ENCODE measurements at places on chromosomes 13 and 19.

DNA sequence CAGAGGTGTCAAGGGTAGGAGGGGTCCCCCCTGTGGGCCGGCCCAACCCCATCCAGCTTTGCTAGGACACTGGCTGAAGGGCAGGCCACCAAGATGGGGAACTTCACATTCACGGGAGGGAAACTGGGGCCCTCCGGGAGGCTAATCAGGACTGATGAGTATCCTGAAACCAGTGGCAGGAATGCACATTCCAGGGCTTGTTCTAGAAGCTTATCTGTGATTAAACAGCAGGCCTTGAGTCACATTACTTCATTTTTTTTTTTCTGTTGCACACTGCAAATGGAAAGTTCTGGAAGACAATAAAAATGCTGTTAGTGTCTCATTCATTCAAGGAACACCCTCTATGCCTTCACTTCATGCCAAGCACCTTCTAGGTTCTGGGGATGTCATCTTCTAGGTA lies 15.5 kb upstream of the SIGLEC11 start:
- DNase-seq: no peak

GRCh38 chr19:46499692-46500091 lies 4.0 kb upstream of the PNMA8B start:
- no peak for DNase-seq

DNA sequence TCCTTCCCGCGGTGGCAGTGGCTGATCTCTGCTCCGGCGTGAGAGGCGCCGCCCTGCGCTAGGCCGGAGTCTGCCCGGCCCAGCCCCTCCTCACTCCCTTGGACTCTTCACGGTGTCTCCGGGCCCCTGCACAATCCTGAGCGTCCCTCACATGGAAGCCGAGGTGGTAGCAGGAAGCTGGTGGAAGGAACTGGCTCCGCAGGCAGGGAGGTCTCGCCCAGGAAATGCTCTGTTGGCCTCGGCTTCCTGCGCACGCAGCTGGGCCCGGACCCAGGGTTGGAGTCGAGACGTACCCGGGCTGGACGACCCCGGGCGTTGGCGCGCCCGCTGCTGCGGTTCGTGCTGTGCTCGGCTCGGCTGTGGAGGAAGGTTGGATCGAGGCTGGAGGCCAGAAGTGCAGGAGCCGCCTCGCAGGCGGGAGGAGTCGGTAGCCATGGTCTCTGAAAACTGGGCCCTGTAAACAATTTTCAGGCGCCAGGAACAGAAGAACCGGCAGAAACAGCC lies 46.3 kb downstream of the ZNF724 start:
- DNase-seq: no peak

DNA sequence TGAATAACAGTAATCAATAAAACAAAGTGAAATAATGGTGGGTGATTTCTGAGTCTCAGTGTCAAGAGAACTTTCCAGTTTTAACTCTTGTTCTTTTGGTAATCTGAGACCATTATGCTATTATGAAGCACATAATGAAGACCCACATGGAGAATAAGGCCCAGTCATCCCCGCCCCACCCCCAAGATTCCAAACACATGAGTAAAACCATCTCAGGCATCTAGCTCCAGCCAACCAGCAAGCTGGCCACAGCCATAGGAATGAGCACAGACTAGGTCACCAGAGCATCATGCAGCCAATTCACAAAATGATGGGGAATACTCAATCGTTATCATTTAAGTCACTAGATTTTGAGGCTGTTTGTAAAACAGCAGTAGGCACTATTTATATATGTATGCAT lies 1769.0 kb upstream of the PCDH20 start:
- peak; percentile 51 for DNase-seq

DNA sequence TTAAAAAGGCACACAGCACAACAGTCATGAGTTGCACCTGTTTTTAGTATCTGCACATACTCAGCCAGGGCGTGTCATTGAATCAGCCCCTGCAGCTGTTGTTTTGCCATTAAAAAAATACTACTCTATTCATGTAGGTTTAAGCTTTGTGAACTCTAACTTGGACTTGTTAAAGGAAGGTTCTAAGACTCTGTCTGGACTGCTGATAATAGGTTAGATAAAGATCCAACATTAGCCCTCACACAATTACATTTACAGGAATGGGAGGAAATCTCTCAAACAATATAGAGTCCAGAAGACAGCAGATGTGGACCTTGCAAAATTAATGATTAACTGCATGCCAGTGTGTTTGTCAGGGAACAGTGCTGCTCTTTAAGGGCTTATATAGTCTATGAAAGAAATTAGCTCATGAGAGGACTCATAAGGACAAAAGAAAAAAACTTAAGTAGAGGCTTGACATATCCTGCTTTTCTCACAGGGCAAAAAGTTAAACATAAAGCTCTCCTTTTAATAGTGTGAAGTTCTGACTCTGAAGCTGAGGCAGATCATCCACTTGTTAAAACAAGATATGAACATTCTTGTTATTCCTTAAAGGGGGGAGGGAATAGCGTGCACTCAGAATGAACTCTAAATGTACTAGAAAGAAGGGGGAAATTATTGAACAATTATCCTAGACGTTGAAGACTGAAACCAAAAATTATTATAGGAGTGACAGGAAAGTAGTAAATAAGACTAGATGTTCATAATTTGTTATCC lies 243.6 kb downstream of the NDFIP2 start:
- peak; percentile 21 for DNase-seq

- no peak for DNase-seq
Observed at GRCh38 chr13:35179920-35180663, 238.0 kb downstream of the NBEA start.

- DNase-seq: no peak
Observed at GRCh38 chr19:7698583-7698982, 3.3 kb downstream of the FCER2 start.

GRCh38 chr19:7833225-7834099 lies 3.4 kb downstream of the EVI5L start:
- peak; percentile 81 for DNase-seq

DNA sequence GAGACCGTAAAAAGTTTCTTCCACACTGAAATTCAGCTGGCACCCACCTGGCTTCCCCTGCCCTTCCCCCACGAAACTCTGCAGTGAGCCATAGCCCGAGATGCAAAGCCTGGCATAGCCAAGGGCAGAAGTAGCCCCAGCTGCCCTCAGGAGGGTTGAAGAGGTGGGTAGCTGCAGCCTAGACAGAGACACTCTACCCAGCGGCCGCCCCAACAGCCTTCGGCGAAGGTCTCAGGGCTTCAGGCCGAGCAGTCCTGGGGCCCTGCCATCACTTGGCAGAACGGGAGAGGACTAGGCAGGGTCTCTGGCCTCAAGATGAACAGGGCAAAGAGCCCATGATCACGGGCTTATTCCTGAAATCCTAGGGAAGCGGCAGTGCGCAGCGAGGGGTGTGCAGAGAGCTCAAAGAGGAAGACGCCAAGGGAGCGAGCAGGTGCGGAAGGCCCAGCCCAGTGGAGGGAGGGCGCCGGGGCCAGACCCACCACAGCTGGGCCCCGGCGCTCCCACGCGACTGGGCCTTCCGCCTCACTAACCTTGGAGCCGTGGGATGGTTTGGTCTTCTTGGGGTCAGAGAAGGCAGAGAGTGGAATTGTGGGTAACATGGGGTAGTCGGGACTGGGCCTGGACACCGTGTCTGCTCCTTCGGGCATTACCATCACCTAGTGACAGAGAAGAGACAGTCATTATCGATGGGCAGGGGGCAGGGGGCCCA lies 53.2 kb downstream of the MLLT1 start:
- DNase-seq: no peak

- no peak for DNase-seq
Observed at GRCh38 chr13:25702386-25702785, 330.6 kb downstream of the ATP8A2 start.

DNA sequence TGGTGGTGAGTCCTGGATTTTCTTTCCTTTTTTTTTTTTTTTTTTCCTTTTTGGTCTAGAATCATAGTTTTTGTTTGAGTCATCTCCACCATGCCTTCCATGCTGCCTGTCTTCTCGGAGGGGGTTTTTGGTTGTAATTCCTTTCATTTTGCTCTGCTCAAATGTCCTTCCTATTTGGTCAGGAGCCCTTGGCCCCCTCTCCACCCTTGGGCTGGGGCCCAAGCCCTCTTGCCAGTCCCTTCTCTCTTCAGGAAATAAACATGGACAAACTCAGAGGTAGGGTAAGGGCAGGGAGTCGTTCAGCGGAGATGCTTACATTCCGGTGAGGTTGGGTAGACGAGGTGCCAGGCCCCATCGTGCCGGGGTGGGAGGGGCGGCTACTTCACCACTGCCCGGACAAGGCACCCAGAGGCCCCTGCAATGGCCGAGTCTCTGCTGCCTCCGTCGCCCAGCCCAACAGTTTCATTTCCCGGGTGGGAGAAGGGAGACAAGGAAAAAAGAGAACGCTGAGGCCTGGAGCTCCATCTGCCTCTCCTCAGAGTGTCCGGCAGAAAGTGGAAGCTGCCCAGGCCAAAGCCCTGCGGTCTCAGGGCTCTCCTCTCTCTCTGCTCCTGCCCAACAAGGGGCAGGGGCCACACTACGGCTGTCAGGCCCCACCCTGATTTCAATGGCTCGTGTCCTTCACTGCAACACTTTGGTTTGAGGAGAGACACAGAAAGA lies 12.7 kb downstream of the ZNF574 start:
- peak; percentile 65 for DNase-seq

DNA sequence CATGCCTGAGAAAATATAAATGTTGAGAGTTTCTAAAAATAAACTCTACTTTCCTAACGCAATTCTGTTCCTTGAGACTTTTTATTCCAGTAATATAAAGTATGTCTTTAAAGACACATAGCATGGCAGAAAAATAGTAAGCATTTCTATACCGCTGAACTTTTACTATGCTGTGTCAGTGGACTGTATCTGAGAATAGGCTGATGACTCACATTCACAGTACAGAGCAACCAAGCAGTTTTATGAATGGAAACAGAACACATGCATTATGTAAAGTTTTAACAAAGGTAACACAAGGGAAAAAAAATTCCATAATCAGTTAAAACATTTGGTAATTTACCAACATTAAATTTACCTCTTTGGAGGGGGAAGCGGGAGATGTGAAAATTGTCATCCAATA lies 38.4 kb downstream of the ZDHHC20 start:
- peak; percentile 32 for DNase-seq

DNA sequence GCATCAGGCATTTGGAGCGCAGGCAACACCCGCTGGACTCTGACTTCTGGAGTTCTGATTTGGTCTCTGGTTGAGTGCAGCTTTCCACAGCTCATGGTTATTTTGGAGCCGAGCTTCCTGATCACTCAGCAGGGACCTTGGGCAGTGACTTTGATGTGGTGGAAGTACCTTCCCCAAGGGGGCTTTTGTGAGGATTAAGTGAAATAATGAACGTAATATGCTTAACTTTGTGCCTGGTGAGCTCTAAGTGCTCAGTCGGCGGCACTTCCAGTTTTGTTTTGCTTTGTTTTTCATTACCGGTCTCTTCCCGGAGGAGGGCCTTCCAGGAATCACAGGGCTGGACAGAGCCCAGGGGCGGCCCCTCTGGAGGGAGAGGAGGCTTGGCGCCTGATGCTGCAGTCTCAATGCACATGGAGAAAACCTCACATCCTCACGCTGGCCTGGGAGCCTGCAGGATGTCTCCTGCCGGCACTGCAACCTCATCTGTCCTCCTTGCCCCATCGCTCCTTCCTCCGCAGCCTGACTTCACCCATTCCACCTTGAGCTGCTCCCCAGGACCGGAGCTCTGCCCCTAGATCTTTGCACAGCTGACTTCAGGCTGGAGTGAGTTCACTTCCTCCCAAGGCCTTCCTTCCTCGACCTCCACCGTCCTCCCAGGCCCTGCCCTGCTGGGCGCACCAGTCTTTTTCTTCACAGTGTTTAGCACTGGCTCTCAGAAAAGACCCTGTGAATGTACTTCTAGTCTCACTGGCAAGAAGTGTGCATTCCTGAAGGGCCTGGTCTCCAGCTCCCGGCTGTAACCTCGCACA lies 1.5 kb downstream of the PLEKHF1 start:
- DNase-seq: peak; percentile 75

DNA sequence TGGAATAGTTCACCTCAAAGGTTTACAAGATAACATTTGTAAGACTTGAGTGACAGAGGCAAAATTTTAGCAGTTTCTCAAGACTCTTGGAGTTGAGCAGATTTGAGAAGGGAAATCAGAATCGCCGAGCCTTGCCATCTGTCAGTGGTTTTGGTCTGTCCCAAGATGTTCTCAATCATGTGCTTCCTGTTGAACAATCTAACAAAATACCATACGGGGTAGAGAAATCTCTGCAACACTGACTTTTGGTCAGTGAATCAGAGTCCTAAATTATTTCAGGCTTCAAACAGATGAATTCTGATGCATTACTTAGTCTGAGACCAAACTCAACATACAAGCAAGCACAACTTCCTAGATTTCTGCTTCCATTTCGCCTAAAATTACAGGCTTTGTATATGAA lies 3.8 kb downstream of the KCTD12 start:
- DNase-seq: peak; percentile 77

- DNase-seq: no peak
Observed at GRCh38 chr13:99261059-99261458, 2.9 kb upstream of the GPR18 start.

DNA sequence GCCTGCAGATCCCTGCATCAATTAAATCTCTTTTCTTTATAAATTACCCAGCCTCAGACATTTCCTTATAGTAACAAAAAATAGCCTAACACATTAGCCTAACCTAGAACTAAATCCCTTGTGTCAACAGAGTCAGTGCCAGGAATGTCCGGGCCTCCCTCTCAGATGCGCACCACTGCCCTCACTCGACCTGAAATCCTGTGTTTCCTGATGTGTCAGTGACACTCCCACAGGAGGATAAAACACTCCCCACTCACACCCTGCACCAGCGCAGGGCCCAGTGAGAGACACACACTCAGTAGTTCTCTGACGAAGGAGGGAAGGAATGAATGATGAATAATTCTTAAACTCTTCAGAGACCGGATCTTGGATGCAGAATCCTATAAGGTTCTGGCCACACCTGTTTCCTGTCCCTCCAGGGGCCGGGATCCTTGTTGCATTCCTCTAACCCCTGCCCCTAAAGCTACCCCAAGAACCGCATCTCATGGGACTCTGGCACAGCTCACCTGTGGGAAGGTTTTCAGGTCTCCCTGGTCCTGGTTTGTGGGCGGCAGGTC lies 3.1 kb downstream of the CEACAM3 start:
- DNase-seq: no peak

- peak; percentile 39 for DNase-seq
Observed at GRCh38 chr13:92346046-92346445, 880.6 kb upstream of the GPC6 start.

- peak; percentile 22 for DNase-seq
Observed at GRCh38 chr13:76790980-76791819, 95.0 kb downstream of the KCTD12 start.

DNA sequence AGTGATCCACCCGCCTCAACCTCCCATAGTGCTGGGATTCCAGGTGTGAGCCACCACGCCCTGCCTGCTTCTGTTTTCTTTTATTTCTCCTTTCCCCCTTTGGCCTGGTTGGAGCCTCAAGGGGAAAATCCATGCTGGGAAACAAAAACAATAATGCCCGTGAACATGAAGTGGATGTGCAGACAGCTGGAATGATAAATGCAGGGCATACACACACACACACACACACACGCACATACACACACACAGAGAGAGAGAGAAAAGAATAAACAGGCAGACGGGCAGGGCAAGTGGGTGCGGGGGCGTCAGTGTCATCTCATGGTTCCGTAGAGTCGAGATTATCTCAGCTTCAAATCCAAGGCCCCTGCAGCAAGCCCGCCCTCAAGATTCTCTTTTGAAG lies 4.4 kb upstream of the PLEKHF1 start:
- no peak for DNase-seq

All from fibroblast of pulmonary artery (primary cell).